Mesangial cell (primary cell): ENCODE measurements at places on chromosomes 1 and 21. TPM values are rescaled to one million over a fixed set of nuclear protein-coding genes. Genes with fewer than 3 reads are reported as not detected.

ADORA3 gene
- total RNA-seq = not detected in 2 replicates

FTCD gene
- not detected in 2 replicates for total RNA-seq

FAM3B gene
- total RNA-seq = not detected in 2 replicates

PRAMEF9 gene
- total RNA-seq = not detected in 2 replicates

KIRREL1 gene
- total RNA-seq = 267 and 410 TPM in 2 replicates

IQCC gene
- total RNA-seq = 1.0 and 3.6 TPM in 2 replicates

CAMTA1 gene
- total RNA-seq = 36.5 and 57.4 TPM in 2 replicates

CRYBG2 gene
- total RNA-seq = 0.16 and 0.25 TPM in 2 replicates

KCNA2 gene
- total RNA-seq = under 0.01 TPM in 1 of 2 replicates, not detected in the other

OVAAL gene
- not detected in 2 replicates for total RNA-seq

GPR37L1 gene
- under 0.01 TPM in 1 of 2 replicates, not detected in the other for total RNA-seq

SLC1A7 gene
- not detected in 2 replicates for total RNA-seq

FAM72B gene
- 1.6 and 4.1 TPM in 2 replicates for total RNA-seq

L1TD1 gene
- under 0.01 TPM in 1 of 2 replicates, not detected in the other for total RNA-seq

CENPF gene
- 2.5 and 62.2 TPM in 2 replicates for total RNA-seq

C1orf185 gene
- total RNA-seq = not detected in 2 replicates

KRTAP7-1 gene
- not detected in 2 replicates for total RNA-seq

CD101 gene
- 0.38 and 1.6 TPM in 2 replicates for total RNA-seq

SPRR1A gene
- not detected in 2 replicates for total RNA-seq

KCNT2 gene
- 1.1 and 8.4 TPM in 2 replicates for total RNA-seq

ERICH3 gene
- not detected in 2 replicates for total RNA-seq

APOBEC4 gene
- not detected in 2 replicates for total RNA-seq

SFN gene
- 21.7 and 44.3 TPM in 2 replicates for total RNA-seq

GABPB2 gene
- total RNA-seq = 2.8 and 3.4 TPM in 2 replicates

NTNG1 gene
- 7.9 and 17.9 TPM in 2 replicates for total RNA-seq

MCM3AP gene
- total RNA-seq = 56.5 and 60.6 TPM in 2 replicates

OSBPL9 gene
- total RNA-seq = 61.6 and 65.5 TPM in 2 replicates

VHLL gene
- not detected in 2 replicates for total RNA-seq

PTCH2 gene
- total RNA-seq = under 0.01 TPM in 2 replicates

CFHR3 gene
- not detected in 2 replicates for total RNA-seq

SPATA21 gene
- total RNA-seq = not detected in 2 replicates

SLC6A9 gene
- 8.5 and 13.9 TPM in 2 replicates for total RNA-seq

AMIGO1 gene
- total RNA-seq = 0.65 and 2.4 TPM in 2 replicates

INPP5B gene
- 15.0 and 17.3 TPM in 2 replicates for total RNA-seq

POTED gene
- not detected in 2 replicates for total RNA-seq

CYYR1 gene
- 1.5 and 1.9 TPM in 2 replicates for total RNA-seq
